Stimulated activated naive CD4-positive, alpha-beta T cell treated with Interleukin-2 at 50 U/mL for 16 hours (primary cell): ENCODE measurements at places on chromosomes 6 and 20.

DNA sequence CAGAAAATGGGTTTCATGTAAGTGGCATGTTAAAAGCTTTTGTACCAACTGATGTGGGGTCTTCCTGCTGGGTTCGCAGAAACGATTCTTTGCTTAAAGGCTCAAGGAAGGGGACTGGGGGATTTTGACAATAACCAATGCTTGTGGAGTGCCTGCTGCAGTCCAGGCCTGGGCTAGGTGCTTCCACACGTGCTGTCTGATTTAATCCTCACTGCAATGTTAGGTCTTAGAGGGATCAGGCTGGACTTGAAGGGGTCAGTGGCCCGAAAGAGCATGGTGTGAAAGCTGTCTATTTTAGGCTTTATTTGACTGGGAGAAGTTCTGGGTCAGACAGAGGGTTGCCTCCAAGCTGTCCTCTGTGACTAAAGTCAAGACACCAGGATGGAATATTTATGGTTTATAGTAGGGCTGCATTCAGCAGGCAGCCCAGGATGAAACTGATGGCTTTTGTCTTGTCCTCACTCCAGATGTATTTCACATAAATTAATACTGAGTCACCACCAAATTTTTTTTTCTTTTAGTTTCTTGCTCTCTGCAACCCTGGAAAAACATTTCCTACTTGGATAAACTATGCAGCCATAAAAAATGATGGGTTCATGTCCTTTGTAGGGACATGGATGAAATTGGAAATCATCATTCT is 219.1 kb downstream of the ZMYND8 start:
- DNase-seq = no peak

DNA sequence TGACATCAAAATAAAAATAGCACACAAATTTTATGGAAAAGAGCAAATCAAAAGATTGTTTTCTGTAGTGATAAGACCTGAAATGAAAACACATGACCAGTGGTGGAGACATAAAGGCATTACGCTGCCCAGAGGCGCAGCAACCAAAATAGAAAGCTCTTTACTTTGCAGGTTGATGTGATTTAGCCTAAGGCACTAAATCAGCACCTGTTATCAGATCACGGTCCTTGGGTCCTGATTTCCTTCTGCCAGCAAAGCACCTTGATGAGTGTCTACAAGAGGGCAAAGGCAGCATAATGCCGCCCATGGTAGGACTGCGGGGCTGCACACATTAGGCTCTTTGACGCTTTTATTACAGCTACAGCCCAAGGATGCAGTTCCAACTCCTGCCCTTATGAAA is 19.3 kb upstream of the RAMACL start:
- DNase-seq = no peak

- no peak for DNase-seq
These were observed 69.1 kb downstream of the PHACTR3 start for GRCh38 chr20:59673288-59673997.

- no peak for DNase-seq
These were observed 331.8 kb downstream of the RIMS1 start for GRCh38 chr6:72218125-72218524.

- DNase-seq = no peak
These were observed 61.1 kb downstream of the TSPYL4 start for GRCh38 chr6:116192786-116193185.

GRCh38 chr6:33915134-33915533 is 111.3 kb upstream of the MLN start:
- peak; percentile 3 for DNase-seq

DNA sequence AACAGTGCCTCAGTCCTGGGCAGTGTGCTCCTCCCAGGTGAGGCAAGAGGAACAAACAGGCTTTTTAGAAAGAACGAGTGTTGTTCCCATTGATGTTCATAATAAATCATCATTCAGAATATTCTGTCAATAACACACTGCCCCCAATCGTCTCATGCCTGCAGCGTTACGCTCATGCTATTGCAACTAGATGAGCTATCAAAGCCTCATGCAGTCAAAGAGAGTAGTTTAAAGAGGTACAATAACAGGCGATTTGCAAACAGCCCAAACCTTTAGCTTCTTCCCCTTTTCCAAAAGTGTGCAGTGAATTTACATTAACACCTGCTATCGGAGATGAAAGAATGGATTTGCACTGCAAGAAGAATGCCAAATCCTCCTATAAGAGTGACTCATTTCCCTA is 1164.7 kb upstream of the MAP3K7 start:
- no peak for DNase-seq
